ENCODE measurements at places on chromosomes 5 and 9.

DNA sequence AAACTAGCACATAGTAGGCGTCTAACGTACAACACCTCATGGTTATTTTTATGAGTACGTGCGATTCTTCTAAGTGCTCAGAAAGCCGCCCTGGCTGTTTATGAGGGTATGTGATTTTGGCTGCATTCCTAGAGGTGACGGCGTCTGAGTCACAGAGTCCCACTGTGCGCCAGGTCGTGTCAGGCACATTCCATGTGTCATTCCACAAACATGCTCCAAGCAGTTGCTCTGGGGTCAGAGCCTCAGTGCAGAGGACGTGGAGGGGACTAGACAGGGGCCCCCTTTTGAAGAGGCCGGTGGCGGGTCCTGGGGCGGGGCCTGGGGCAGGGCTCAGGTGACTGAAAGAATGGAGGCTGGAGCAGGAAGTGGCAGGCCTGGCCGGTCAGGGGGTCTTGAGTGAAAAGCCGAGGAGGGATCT, 51.9 kb downstream of the NEK6 start:
- DNase-seq = peak; percentile 90

- DNase-seq = no peak
Observed at GRCh38 chr5:90398726-90399125, 10.8 kb downstream of the CETN3 start.

DNA sequence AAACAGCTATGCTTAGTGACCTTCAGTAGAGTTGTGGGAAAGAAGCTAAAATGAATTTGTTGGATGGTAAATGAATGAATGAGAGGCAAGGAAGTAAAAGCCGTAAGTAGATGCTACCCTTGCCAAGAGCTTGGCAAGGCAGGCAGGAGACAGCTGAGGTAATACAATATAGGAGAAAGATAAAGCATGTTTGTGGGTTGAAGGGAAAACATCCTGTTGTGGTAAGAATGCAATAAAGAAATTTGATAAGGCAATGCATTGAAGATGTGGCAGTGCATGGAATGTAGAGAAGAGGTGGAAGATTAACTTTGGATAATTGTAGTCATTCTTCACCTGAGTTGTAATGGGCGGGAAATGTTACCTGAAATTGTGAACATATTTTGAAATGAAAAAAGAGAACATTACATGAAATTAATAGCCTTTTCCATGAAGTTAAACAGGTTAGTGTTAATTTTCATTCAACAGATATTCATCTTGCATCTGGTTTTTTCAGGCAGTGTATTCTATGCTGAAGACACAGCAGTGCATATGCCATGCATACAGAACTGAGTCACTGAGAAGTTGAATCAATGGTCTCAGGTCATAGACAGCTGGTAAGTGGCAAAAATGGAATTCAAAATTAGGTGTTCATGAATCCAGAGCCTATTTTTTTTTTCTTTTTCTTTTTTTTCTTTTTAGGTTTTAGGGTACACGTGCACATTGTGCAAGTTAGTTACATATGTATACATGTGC, 43.4 kb upstream of the SPINK5 start:
- no peak for DNase-seq

- DNase-seq = no peak
Observed at GRCh38 chr9:137019891-137020683, 8.0 kb downstream of the ABCA2 start.

- DNase-seq = peak; percentile 42
Observed at GRCh38 chr5:22572941-22573340, 280.2 kb downstream of the CDH12 start.

GRCh38 chr5:98927242-98927988, 1.4 kb downstream of the CHD1 start:
- peak; percentile 74 for DNase-seq

DNA sequence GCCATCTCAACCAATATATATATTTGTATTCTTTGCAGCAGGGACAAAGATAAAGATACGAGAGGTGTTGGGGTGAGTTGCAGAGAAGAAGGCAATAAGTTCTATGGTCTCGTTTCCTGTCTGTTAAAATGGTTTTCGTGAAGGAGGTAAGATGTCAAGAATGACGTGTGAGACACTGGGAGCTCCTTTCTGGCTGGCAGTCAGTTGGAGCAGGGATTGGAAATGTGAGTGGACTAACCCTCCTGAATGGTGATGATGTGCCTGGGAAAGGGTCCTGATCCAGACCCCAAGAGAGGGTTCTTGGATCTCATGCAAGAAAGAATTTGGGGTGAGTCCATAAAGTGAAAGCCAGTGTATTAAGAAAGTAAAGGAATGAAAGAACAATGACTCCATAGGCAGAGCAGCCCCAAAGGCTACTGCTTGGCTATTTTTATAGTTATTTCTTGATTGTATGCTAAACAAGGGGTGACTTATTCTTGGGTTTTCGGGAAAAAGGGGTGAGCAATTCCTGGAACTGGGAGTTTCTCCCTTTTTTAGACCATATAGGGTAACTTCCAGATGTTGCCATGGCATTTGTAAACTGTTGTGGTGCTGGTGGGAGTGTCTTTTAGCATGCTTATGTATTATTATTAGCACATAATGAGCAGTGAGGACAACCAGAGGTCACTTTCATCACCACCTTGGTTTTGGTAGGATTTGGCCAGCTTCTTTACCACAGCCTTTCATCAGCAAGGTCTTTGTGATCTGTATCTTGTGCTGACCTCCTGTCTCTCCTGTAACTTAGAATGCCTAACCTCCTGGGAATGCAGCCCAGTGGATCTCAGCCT, 53.7 kb downstream of the SPATA31C2 start:
- DNase-seq = peak; percentile 12

GRCh38 chr9:135848341-135849047, 58.9 kb downstream of the CAMSAP1 start:
- no peak for DNase-seq

DNA sequence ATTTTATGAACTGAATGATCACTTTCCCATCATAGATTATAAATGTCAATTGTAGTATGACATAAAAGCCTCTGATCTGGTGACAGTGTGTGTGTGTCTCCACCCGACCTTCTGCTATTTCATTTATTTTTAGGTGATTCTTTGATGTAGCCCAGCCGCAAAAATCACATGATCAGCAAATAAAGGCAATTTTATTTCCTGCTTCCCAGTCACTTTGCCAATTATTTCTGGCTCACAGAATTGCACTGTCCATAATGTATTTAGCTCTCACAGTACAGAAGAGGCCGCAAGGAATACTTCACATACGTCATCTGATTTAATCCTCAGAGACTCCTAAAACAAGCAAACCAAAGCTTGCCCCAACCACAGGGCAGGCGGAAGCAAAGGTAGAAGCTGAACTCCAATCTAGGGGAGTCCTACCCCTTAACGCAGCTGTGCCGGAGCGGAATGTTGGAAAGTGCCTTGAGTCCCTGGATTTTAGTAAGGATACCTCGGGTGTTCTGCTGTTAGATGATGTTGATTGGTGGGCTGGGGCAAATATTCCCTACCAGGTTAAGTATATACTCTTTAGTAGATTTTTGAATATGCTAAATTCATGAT, 384.0 kb upstream of the IRX4 start:
- DNase-seq = no peak

DNA sequence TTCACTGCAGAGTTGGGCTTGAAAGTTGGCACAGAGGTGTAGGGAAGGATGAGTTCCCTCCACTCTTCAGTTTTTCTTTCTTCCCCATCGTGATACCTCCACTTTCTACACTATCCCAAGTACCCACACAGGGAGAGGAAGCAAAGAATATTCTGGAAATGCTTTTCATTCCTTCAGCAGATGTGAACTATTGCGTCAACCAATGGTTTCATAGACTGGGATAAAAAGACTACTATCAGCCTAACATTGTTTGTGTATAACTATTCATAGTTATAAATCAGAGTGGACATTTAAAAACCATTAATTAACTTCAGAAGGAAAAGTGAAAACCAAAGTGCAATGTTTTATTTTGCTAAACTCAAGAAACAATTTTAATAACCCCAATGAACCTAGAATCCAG, 63.6 kb upstream of the MAMDC2 start:
- no peak for DNase-seq

DNA sequence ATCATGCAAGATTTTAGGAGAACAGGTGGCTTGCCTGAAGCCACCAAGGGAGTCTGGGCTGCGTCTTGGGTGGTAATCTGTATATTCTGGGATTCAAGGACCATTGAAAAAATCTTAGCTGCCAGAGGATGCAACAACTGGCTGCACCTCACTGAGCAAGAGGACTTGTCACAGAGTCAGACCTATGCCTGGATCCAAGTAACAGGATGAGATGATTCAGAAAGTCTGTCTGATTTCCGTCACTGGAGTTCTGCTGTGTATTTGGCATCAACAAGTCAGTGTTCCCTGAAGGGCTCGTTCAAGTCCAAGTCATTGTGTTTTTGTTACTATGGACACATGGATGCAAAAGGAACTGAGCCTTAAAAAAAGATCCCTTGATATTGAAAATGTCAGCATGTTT, 37.8 kb upstream of the CARTPT start:
- DNase-seq = peak; percentile 14

GRCh38 chr9:120579139-120580050, 572 bp downstream of the CDK5RAP2 start:
- peak; percentile 38 for DNase-seq

GRCh38 chr5:130055572-130055971, 151.3 kb downstream of the CHSY3 start:
- no peak for DNase-seq

DNA sequence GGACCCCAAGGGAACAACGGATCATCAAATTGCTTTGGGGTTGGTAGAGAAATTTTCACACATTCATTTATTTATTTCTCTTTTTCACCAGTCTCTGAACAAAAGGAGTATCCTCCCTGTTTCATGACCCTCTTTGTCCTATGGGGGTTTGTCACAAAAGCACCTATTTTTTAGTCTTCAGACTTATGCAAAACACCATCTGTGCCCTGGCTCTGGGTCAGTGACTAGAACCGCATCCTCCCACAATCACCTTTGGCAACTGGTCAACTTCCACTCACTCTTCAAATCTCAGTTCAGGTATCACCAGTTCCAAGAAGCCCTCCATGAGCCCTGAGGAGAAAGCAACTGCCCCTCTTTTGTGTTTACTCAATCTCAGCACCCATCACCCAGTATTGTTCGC, 395.7 kb downstream of the CDK5RAP2 start:
- no peak for DNase-seq

- DNase-seq = no peak
Observed at GRCh38 chr5:28729067-28729466, 1690.7 kb upstream of the CDH9 start.

GRCh38 chr5:170880084-170880483, 18.3 kb downstream of the RANBP17 start:
- DNase-seq = no peak

- DNase-seq = no peak
Observed at GRCh38 chr5:79947567-79947966, 43.5 kb downstream of the MTX3 start.

DNA sequence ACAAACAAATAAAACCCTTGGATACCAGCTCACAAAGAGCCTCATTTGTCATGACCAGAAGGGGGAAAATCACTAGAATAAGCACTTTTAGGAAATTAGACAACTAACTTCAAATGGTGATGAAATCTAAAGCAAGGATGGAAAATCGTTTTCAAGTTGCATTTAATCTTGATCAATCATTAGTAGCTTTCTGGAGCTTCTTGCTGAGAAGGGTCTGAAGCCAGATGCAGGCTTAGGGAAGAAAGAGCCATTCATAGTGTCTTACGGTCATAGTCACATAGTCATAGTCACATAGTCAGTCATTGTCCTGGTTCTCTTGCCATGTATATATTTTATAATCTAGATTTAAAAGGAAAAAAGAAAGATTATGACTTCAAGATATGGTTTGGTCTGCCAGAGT, 610.5 kb downstream of the ACTL7B start:
- no peak for DNase-seq

DNA sequence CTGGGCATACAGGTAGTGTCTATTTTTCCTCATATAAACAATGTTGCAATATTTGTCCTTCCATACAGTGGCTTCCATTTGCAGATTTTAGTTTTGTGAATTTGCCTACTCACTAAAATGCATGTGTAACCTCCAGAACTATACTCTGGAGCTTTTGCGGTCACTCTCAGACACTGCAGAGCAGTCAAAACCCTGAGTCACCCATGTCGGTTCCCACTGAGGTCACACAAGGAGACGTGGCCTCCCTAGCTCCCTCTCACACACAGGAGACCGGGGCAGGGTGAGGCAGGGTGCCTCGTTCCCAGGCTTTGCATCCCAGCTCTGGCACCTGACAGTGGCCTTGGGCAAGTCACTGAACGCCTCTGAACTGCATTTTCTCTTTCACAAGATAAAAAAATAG, 55.5 kb upstream of the ZNF354A start:
- no peak for DNase-seq

Measured in mammary epithelial cell (primary cell).